Activated CD4-positive, alpha-beta T cell treated with anti-CD3 and anti-CD28 coated beads for 36 hours (primary cell): ENCODE measurements at places on chromosomes 4 and X. TPM values are rescaled to one million over a fixed set of nuclear protein-coding genes. Genes with fewer than 3 reads are reported as not detected.

ZNF674 gene
- total RNA-seq, result 2.6 TPM

L1CAM gene
- total RNA-seq, result 0.57 TPM

CFAP47 gene
- total RNA-seq, result not detected

PAK3 gene
- total RNA-seq, result 0.37 TPM

EGFL6 gene
- 0.19 TPM for total RNA-seq

SPANXN3 gene
- not detected for total RNA-seq

ZBTB49 gene
- total RNA-seq, result 3.8 TPM

FGF5 gene
- total RNA-seq, result not detected

FRAS1 gene
- 0.09 TPM for total RNA-seq

CTPS2 gene
- 7.2 TPM for total RNA-seq

MAGEB2 gene
- total RNA-seq, result not detected

KCND1 gene
- 2.8 TPM for total RNA-seq

PHOX2B gene
- total RNA-seq, result not detected

SYTL5 gene
- total RNA-seq, result not detected

MAGEA2 gene
- not detected for total RNA-seq

TECRL gene
- total RNA-seq, result not detected

SMR3B gene
- not detected for total RNA-seq

DDX60 gene
- 22.2 TPM for total RNA-seq

PDE5A gene
- 0.47 TPM for total RNA-seq

MSX1 gene
- not detected for total RNA-seq

JCHAIN gene
- not detected for total RNA-seq

TENM3 gene
- total RNA-seq, result not detected

PRRG3 gene
- not detected for total RNA-seq

ZCCHC18 gene
- 1.0 TPM for total RNA-seq

EDA2R gene
- total RNA-seq, result 0.93 TPM

IL2RG gene
- 278 TPM for total RNA-seq

RPS6KA6 gene
- total RNA-seq, result 0.09 TPM

PPBP gene
- not detected for total RNA-seq

CFI gene
- not detected for total RNA-seq

UGT2B17 gene
- total RNA-seq, result not detected

KLHL4 gene
- not detected for total RNA-seq

BEND2 gene
- not detected for total RNA-seq

NRK gene
- not detected for total RNA-seq

EMCN gene
- total RNA-seq, result not detected

XAGE1A gene
- total RNA-seq, result not detected
